ENCODE measurements at places on chromosomes 1 and 21. TPM values are rescaled to one million over a fixed set of nuclear protein-coding genes. Genes with fewer than 3 reads are reported as not detected.

- H3K4me3 ChIP-seq = peak overlapping the region; percentile 42
- H3K27me3 ChIP-seq = no peaks in the 10 kb centered on the region
- 0 out of 2 replicates have a peak overlapping the region, but pooled peaks have one; percentile 34 for H3K27ac ChIP-seq
- H3K4me1 ChIP-seq = peaks cover 17% of the 10 kb centered on the region
- H3K36me3 ChIP-seq = no peaks in the 10 kb centered on the region
- DNase-seq = peak; percentile 87
Measured at GRCh38 chr1:76154206-76154956, 79.8 kb downstream of the ST6GALNAC3 start.

- peak; percentile 95 for DNase-seq
- peaks cover 21% of the 10 kb centered on the region for H3K36me3 ChIP-seq
- H3K4me3 ChIP-seq = peak within 1 kb of the TSS; percentile 96
- no peaks in the 10 kb centered on the region for H3K27me3 ChIP-seq
- H3K4me1 ChIP-seq = peaks cover 24% of the 10 kb centered on the region
Measured at GRCh38 chr1:200620273-200621131, at the start of gene KIF14. KIF14 (minus strand) TSS chr1:200620751; CDS start chr1:200618723, 2,028 bp downstream.

DNA sequence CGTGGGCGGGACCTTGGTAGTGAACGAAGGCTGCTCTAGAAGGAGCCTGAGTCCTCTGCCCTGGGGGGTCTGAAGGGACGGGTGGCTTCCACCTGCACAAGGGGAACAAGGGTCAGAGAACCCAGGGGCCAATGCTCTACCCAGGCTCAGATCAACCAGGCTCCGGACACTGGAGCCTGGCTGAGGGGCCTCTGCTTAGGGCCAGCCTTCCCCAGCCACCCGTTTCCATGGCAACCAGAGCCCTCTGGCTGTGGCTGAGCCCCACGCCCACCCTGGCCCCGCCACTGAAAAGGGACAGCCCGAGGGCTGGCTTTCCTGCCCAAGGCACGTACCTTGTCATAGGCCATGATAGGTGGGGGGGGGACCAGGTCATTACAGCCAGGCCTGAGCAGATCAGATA lies 724.6 kb downstream of the PTPRU start:
- no peaks in the 10 kb centered on the region for H3K27me3 ChIP-seq
- H3K4me1 ChIP-seq = peaks cover 13% of the 10 kb centered on the region
- H3K36me3 ChIP-seq = no peaks in the 10 kb centered on the region
- H3K4me3 ChIP-seq = no peak overlapping the region
- no peak overlapping the region for H3K27ac ChIP-seq
- DNase-seq = peak; percentile 40

DNA sequence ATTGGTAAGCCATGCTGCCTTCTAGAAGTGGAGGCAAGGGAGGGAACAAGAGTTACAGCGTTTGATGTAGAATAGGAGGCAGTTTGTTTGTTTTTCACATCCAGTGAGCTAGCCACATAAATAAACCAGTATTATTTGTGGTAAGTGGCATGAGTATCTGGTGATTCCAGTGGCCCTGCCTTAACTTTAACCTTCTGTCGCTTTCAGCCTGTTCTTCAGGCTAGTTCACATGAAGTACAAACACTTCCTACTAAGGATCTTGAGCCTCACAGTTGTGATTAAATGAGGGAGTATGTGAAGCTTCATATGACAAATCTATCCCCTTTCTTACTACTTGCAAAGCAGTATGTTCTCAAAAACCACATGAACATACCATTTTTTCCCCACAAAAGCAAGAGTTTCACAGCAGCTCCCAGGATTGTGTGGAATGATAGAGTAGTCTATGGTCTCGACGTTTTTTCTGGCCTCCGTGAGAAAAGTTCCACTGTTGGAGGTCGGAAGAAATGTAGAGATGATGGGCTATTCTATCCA lies 59.5 kb downstream of the PHACTR4 start:
- peaks cover 5% of the 10 kb centered on the region for H3K36me3 ChIP-seq
- no peaks in the 10 kb centered on the region for H3K4me1 ChIP-seq
- DNase-seq = no peak
- no peaks in the 10 kb centered on the region for H3K27me3 ChIP-seq
- H3K4me3 ChIP-seq = no peak overlapping the region
- no peak overlapping the region for H3K27ac ChIP-seq

The USH2A gene
- total RNA-seq = 0.37 TPM

DNA sequence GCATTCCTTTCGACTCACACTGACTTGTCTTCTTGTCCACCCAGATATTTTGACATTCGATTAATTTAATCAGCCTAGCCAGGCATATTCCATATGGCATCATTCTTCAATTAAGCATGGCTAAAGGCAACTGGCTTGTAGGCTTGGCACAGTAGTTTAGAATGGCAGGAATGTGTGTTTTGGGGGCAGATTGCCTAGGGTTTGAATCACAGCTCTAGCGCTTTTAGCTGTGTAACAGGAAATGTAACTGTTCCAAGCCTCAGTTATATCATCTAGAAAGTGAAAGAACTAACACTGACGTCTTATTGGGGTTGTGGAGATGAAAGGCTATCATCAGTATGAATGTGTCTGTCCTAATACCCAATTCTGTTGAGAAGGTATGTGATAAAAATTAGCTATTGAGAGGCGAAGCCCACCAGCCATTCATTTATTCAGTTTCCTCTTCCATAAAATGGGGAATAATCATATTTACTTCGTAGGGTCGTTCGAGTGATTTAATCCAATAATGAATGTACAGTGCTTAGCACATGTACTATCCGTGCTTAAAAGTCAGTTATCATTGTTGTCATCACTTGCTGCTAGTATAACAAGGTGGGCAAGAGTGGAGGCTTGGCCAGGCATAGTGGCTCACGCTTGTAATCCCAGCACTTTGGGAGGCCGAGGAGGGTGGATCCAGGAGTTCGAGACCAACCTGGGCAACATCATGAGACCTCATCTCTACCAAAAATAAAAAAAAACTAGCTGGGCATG lies 41.6 kb upstream of the GRHL3 start:
- no peak for DNase-seq
- H3K27me3 ChIP-seq = no peaks in the 10 kb centered on the region
- no peaks in the 10 kb centered on the region for H3K36me3 ChIP-seq
- H3K27ac ChIP-seq = no peak overlapping the region
- no peak overlapping the region for H3K4me3 ChIP-seq

The ITLN2 gene
- total RNA-seq = 7.8 TPM

DNA sequence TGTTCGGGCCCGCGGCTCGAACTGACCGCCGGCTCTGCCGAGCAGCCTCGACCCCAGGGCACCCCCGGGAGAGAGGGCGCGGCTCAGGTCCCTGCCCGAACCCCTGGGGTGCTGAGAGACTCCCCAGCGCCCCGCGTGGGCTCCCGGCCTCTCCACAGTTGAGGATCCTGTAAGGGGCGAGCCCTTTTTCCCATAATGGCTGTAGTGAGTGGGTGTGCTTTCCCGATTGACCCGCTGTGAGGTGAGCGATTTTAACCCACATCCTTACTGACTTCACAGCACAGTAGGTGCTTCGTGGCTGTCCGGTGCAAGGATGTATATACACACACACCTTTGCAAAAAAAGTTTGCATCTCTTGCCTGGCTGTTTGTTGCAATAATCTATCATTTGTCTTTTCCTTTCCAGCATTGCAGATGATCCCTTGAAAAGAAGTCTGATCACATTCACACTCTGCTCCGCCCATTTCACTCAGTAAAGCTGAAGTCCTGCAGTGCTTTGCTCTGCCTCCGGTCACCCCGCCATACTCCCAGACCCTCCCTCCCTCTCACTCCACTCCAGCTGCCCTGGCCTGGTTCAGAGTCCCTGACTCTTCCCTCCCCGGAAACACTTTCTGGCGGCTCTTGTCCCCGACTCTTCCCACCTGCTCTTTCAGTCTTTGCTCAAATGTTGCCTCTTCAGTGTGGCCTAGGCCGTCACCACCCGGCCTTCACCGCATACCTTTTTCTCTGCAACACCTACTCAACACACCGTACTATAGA lies 955 bp upstream of the UBE2G2 start:
- peak overlapping the region; percentile 82 for H3K4me3 ChIP-seq
- H3K36me3 ChIP-seq = peaks cover 53% of the 10 kb centered on the region
- no peak for DNase-seq
- peaks cover 25% of the 10 kb centered on the region for H3K4me1 ChIP-seq
- peak overlapping the region; percentile 91 for H3K27ac ChIP-seq

The DIO1 gene
- total RNA-seq = not detected

The FBLIM1 gene
- total RNA-seq = 76.6 TPM

DNA sequence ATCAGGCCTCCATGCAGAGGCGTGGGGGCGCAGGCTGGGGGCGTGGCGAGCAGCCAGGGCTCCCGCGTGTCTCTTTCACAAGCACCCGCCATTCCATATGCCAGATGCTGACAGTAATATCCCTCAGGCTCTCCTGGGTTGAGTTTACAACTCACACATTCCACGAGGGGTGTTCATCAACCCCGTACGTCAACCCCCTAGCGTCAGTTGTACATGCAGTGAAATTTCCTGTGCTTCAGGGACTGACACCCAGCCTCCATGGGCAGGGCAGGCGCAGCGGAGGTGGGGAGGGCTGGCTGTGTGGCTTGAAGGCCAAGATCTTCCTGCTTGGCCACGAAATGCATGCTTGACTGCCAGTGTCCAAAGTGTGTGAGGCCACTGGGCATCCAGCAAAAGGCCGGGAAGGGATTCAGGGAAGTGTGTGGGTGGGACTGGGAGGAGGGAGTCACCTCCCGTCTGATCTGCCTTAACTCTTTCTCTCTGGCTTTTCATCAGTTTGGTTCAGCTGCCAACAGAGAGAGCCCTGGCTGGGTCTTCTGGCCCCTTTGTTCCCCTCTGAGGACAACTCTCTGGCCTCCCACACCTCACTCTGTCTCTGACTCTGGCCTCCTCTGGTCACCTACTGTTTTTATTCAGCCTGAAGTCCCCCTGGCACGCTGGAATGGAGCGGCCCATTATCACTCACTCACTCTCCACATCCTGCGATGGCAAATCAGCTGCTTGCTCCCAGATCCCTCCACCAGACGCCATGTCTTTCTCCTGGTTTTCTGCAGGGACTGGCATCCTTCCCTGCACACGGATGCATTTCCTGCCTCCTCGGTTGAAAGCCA lies 33.8 kb downstream of the CLIC6 start:
- no peak overlapping the region for H3K27ac ChIP-seq
- DNase-seq = no peak
- no peaks in the 10 kb centered on the region for H3K36me3 ChIP-seq
- H3K4me3 ChIP-seq = no peak overlapping the region
- no peaks in the 10 kb centered on the region for H3K27me3 ChIP-seq

DNA sequence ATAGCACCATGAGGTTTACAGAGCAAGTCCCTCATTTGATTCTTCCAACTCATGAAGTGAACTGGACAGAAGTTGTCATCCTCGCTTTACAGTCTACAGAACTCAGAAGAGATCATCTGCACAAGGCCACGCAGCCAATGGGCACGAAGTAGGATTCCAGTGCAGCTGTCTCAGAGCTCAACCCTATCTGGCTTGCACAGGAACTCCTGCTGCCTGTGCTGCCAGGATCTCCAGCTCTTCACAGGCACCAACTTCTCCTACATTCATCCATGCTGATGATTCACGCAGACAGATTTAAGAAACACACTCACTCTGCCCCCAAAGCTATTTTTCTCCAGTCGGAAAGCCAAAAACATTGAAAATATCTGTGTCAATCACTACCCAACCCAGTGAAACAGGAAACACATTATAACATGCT lies 157.0 kb downstream of the RERE start:
- H3K27ac ChIP-seq = no peak overlapping the region
- H3K4me1 ChIP-seq = peaks cover 15% of the 10 kb centered on the region
- no peak overlapping the region for H3K4me3 ChIP-seq
- peaks cover 10% of the 10 kb centered on the region for H3K36me3 ChIP-seq

- H3K4me3 ChIP-seq = no peak overlapping the region
- H3K36me3 ChIP-seq = no peaks in the 10 kb centered on the region
- H3K27ac ChIP-seq = no peak overlapping the region
- H3K4me1 ChIP-seq = 0 out of 2 replicates have a peak, but pooled peaks cover 2% of the 10 kb centered on the region
- no peaks in the 10 kb centered on the region for H3K27me3 ChIP-seq
Measured at GRCh38 chr1:183578856-183579255, 11.4 kb downstream of the NCF2 start.

- H3K4me3 ChIP-seq = no peak overlapping the region
- H3K27me3 ChIP-seq = no peaks in the 10 kb centered on the region
- peaks cover 17% of the 10 kb centered on the region for H3K4me1 ChIP-seq
- peak overlapping the region; percentile 31 for H3K27ac ChIP-seq
- DNase-seq = no peak
Measured at GRCh38 chr1:62716397-62716796, 28.2 kb upstream of the DOCK7 start.

The NECTIN4 gene
- total RNA-seq = 1.7 TPM

GRCh38 chr1:67733681-67734322 lies 48.8 kb downstream of the GADD45A start:
- no peak overlapping the region for H3K4me3 ChIP-seq
- no peaks in the 10 kb centered on the region for H3K27me3 ChIP-seq

- peak overlapping the region; percentile 5 for H3K4me3 ChIP-seq
- H3K27me3 ChIP-seq = peaks cover 2% of the 10 kb centered on the region
- peaks cover 56% of the 10 kb centered on the region for H3K36me3 ChIP-seq
- H3K4me1 ChIP-seq = peaks cover 27% of the 10 kb centered on the region
Measured at GRCh38 chr1:242586360-242586680, 61.8 kb upstream of the PLD5 start.

DNA sequence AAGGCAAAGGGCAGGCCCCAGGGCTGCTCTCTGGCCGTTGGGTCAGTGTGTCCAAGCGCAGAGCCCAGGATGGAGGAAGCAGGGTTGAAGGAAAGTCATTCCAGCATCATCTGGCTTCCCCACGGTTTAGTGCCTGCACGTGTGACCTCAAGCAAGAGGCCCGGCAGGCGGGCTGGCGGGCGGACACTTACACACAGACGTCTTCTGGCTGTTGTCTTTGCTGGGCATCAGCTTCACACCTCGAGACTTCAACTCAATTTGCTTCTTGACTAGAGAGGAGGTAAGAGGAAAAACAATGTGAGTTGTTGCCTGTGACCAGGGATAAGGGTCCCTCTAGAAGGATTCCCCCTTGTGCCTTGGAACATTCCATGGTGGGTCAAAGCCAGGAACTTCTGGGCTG lies 38.4 kb upstream of the HMGB4 start:
- peaks cover 7% of the 10 kb centered on the region for H3K27me3 ChIP-seq
- H3K36me3 ChIP-seq = peaks cover 31% of the 10 kb centered on the region
- H3K27ac ChIP-seq = no peak overlapping the region
- DNase-seq = no peak
- H3K4me3 ChIP-seq = no peak overlapping the region

GRCh38 chr1:119081267-119081666 lies 59.2 kb downstream of the WARS2 start:
- no peak overlapping the region for H3K4me3 ChIP-seq
- no peaks in the 10 kb centered on the region for H3K36me3 ChIP-seq
- no peaks in the 10 kb centered on the region for H3K27me3 ChIP-seq
- no peak for DNase-seq
- H3K4me1 ChIP-seq = peaks cover 2% of the 10 kb centered on the region
